Urinary bladder (tissue), 4 donors: ENCODE measurements at places on chromosomes 12 and 14. TPM values are rescaled to one million over a fixed set of nuclear protein-coding genes. Genes with fewer than 3 reads are reported as not detected.

Gene C12orf60
- total RNA-seq, result 3.6 TPM

Gene COCH
- total RNA-seq, result 4.2 TPM

Gene SART3
- 60.9 TPM for total RNA-seq

DNA sequence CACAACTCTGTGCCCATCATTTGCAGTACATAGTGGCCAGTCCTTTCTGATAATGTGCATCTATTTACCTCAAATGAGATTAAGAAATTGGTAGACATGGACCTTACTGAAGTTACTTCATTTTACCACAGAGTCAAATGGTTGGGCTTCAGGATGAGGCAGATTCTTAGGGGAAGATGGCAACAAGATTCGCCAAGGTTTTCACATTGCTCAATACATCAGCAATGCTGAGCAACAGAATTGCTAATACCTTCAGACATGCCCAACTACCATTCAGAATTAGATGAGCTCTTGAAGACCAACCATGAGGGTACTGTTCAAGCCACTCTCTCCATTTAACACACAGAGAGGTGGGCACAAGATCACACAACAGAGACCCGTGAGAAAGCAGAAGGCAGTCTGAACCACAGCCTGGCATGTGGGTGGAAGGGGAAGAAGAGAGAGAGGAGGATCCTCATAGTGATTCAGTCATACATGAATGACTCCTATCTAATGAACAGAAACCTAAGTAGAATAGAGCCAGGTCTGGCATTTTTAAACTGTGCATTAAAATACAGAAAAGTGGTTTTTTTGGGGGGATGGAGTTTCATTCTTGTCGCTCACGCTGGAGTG is 28.5 kb downstream of the CPM start:
- no peak for DNase-seq

DNA sequence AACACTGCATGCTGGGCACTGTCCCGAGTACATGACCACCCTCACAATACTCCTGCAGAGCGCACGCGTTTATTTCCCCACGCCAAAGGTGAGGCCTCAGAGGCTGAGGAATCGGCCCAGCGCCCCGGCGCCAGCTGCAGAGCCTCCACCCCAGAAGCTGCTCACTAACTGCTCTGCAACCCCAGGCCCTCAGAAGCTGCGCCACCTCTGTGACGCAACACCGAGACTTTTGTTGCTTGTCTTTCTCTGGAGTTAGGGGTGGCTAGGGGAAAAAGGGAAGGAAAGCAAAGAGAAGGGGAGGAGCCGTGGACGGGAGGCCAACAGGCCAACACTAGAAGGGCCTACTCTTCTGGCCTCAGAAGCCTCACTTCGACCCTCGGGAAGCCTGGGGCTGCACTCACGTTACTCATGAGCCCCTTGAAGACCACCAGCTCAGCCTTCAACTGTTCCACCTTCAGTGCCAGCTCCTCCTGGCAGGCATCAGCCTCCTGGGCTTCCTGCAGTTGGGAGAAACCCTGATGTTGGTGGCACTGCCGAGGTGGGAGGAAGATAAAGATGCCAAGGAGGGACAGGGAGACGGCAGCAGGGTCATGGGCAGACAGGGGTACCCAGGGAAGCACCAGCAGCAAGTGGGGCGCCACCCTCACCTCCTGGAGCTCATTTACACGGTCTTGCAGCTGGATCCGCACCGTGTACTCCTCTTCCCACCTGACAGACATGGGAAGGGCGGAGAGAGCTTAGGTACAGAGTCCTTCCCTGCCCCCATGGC is 5.4 kb downstream of the IFFO1 start:
- no peak for DNase-seq

GRCh38 chr12:110183386-110183785 is 59.2 kb downstream of the IFT81 start:
- no peak for DNase-seq

DNA sequence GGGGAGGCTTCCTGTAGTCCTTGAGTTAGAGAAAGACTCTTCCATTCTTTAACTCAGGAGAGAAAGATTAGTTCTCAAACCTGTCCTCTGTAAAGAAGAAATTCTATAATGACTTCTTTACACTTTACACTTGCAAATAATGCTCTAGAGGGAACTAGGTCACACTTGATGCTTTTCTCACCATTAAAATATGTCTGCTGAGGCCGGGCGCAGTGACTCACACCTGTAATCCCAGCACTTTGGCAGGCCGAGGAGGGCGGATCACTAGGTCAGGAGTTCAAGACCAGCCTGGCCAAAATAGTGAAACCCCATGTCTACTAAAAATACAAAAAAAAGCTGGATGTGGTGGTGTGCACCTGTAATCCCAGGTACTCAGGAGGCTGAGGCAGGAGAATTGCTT is 6.3 kb downstream of the NTN4 start:
- DNase-seq, result no peak

DNA sequence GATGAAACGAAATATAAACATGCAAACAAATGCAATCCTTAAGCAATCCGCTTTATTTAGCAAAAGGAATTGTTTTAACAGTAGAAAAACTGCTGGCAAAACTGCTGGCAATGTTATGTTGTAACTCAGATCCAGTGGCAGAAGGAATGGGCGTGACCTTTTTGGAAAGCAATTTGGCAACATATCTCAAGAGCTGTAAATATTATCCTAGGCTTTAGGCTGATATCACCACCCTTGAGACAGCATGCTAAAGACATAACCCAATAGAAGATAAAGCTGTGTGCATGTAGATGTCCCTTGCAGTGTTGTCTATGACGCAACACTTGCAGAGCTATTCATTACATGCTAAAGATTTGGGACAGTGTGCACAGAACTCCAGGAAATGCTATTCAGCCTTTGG is 138.5 kb downstream of the DICER1 start:
- no peak for DNase-seq
